Bronchus fibroblast of lung (primary cell): ENCODE measurements at places on chromosomes 1 and 21. TPM values are rescaled to one million over a fixed set of nuclear protein-coding genes. Genes with fewer than 3 reads are reported as not detected.

GPR89B gene
- total RNA-seq: 8.9 and 14.3 TPM in 2 replicates

AMIGO1 gene
- 0.89 and 1.0 TPM in 2 replicates for total RNA-seq

TCHH gene
- not detected in 2 replicates for total RNA-seq

ACOT11 gene
- total RNA-seq: 0.34 and 0.59 TPM in 2 replicates

SIM2 gene
- total RNA-seq: 2.0 and 2.7 TPM in 2 replicates

PTPRF gene
- 54.3 and 56.8 TPM in 2 replicates for total RNA-seq

RGS1 gene
- total RNA-seq: not detected in 2 replicates

ANGPTL1 gene
- 0.30 and 0.34 TPM in 2 replicates for total RNA-seq

MTARC2 gene
- 4.6 and 5.0 TPM in 2 replicates for total RNA-seq

OR2T33 gene
- not detected in 2 replicates for total RNA-seq

FCRL2 gene
- total RNA-seq: not detected in 2 replicates

CR1L gene
- not detected in 2 replicates for total RNA-seq

HEYL gene
- under 0.01 TPM in 1 of 2 replicates, not detected in the other for total RNA-seq

TTC24 gene
- total RNA-seq: not detected in 2 replicates

RGS13 gene
- not detected in 2 replicates for total RNA-seq
